A549 (cell line): ENCODE measurements at places on chromosomes 2 and 18. TPM values are rescaled to one million over a fixed set of nuclear protein-coding genes. Genes with fewer than 3 reads are reported as not detected.

ANO7 gene
- 2.0 to 3.0 TPM (median 2.7 TPM) in 3 replicates for polyA plus RNA-seq

ZNF385B gene
- polyA plus RNA-seq: not detected in 3 replicates

TMEM37 gene
- polyA plus RNA-seq: 3.3 to 5.1 TPM (median 4.7 TPM) in 3 replicates

MITD1 gene
- 36.3 to 38.4 TPM (median 37.1 TPM) in 3 replicates for polyA plus RNA-seq

TEX261 gene
- polyA plus RNA-seq: 71.3 to 76.3 TPM (median 73.6 TPM) in 3 replicates

MYL12A gene
- 514 to 544 TPM (median 539 TPM) in 3 replicates for polyA plus RNA-seq

COLEC11 gene
- 0.24 to 0.51 TPM (median 0.30 TPM) in 3 replicates for polyA plus RNA-seq

DNA sequence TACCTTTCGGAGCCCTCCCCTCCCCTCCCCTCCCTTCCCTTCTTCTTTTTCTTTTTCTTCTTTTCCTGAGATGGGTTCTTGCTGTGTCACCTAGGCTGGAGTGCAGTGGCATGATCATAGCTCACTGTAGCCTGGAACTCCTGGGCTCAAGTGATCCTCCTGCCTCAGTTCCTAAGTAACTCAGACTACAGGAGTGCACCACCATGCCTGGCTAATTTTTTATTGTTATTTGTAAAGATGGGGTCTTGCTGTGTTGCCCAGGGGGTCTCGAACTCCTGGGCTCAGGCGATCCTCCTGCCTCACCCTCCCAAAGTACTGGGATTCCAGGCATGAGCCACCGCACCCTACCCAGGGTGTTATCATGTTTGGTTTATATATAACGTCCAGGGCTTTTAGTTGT, 66.7 kb downstream of the ASB1 start:
- DNase-seq: no peak

- DNase-seq: no peak
Observed at GRCh38 chr2:144114760-144115159, 405.2 kb downstream of the ZEB2 start.

DNA sequence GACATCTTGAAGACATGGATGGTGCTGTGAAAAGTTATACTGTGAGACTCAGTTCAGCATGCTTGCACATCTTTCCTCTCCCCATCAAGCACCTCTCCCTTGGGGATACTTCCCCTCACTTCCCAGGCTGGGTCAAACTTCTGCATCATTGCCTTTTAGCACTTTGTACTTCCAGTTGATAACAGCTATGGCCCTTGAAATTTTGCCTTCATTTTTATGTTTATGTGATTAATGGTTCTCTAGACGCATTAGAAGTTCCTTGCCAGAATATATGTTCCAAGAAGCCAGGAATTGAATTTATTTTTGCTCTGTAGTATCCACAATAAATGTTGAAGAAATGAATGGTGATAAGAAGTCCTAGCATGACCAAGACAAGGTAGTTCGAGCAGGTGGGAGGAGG, 120.9 kb upstream of the ST6GAL2 start:
- no peak for DNase-seq

- no peak for DNase-seq
Observed at GRCh38 chr2:209076151-209076550, 347.7 kb upstream of the MAP2 start.

DNA sequence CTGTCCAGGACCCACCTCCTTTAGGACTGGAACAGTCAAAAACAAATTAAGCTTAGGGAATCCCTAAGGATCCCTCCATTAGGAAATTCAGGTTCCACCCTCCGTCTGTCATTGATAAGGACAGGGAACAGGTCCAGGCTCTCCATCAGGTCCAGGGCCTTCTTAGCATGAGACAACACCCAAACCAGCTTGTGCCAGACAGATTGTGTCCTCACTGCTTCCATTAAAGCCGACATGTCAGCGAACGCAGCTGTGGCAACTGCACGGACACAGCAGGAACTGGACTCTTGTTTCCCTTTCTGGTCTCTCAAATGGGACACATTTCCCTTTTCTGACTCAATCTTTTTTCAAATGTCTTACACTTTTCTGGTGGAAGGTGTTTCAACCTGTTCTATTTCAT, 81.4 kb downstream of the BCL11A start:
- DNase-seq: no peak

- no peak for DNase-seq
Observed at GRCh38 chr2:36044411-36044810, 311.2 kb upstream of the CRIM1 start.

- no peak for DNase-seq
Observed at GRCh38 chr2:107645586-107645985, 181.1 kb upstream of the RGPD4 start.

GRCh38 chr18:37853706-37854105, 288.1 kb upstream of the CELF4 start:
- DNase-seq: no peak

GRCh38 chr18:66325251-66325650, 278.6 kb downstream of the CDH19 start:
- no peak for DNase-seq

GRCh38 chr18:11283479-11284161, 134.3 kb upstream of the PIEZO2 start:
- DNase-seq: no peak

DNA sequence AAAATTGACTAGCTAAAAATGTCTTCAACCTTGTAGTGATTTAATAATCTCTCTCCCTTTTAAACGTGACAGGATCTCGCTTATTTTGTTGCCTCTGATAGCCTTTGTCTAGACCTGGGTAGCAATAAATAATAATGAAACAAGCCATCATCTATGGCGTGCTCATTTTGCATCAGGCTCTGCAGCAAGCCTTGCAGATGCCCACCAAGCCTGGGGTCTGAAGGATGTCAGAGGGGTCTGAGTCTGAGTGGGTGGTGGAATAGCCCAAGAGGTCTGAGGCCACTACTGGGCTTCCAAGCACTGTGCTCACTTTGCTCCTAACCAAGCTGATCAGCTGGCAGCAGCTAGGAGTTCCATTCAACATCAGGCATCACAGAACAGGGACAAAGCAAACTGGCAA, 109.4 kb downstream of the GYPC start:
- DNase-seq: no peak

DNA sequence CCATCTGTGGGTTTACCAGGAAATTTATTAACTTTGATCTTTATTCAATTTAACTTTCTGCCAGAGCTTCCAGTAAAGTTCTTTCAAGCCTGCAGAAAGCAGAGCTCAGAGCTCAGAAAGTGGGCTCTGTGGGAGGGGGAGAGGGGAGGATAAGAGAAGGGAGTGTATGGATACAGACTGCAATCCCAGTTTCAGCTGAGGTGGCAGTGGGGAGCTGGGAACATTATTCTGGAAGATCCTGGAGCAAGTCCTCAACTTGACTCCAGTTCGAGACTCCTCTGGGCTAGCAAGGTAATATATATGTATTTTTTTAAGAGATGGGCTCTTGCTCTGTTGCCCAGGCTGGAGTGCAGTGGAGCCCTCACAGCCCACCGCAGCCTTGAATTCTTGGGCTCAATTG, 108.9 kb upstream of the NABP1 start:
- peak; percentile 18 for DNase-seq

DNA sequence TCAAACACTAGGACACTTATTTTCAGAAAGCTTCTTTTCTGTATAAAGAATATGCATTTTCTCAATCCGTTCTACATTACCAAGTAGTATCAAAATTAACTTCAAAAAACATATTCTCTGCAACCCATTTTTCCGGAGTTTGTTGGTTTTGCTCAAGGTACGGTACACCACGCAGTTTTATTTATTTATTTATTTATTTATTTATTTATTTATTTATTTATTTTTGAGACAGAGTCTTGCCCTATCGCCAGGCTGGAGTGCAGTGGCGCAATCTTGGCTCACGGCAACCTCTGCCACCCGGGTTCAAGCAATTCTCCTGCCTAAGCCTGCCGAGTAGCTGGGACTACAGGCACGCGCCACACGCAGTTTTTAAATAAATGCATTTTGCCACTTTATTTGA, 900.3 kb downstream of the CBLN2 start:
- no peak for DNase-seq

GRCh38 chr2:134225173-134225572, 28.7 kb upstream of the MGAT5 start:
- no peak for DNase-seq
